ENCODE measurements at places on chromosomes 7 and 10.

GRCh38 chr7:101171442-101171837, 6.1 kb upstream of the VGF start:
- no peak for DNase-seq

DNA sequence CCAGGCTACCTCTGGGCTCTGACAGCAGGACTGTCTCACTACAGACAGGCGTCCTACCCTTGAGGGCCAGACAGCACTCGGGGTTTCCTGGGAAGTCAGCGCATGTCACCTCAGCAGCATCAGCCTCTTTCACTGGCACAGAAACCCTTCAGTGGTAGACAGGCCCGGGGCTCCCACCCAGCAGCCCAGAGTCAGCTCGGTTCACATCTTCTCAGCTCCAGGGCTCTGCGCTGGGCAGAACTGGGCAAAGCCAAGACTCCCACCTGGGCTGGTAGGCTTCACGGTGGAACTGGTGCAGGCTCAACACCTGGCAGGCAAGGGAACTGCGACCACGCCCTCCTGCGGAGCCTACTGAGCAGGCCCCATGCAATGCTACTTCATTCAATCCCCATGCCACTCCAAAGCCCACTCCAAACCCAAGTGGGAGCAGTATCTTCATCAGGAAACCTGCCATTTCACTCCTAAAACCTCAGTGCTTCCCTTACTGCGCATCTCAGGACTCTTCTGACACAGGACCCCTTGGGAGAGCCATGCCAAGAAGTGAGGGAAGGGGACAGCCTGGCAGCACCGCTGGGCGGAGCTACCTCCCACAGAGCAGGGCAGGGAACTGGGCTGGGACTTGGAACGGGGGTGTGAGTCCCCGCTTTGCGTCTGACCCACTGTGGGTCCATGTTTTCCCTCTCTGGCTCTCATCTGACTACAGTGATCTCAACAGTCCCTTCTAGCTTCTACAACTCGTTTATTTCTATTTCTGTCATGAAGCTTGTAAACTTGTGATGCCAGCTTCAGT, 60.4 kb downstream of the SCRN1 start:
- DNase-seq = no peak

DNA sequence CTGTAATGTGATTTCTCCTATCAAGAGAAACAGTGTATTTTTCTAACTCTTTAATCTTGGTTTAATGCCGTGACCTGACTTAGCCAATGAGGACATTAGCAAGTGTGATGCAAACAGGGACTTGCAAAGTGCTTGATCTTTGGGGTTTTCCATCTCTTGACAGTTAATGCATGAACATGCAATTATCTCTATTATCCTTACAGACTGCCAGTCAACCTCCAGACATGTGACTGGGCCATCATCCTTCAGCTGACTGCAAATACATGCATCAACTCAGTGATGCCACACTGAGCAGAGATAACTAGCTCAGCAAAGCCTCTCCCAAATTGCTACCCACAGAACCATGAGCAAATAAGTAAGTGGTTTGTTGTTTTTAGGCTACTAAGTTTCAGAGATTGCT, 409.6 kb downstream of the GPAM start:
- no peak for DNase-seq

DNA sequence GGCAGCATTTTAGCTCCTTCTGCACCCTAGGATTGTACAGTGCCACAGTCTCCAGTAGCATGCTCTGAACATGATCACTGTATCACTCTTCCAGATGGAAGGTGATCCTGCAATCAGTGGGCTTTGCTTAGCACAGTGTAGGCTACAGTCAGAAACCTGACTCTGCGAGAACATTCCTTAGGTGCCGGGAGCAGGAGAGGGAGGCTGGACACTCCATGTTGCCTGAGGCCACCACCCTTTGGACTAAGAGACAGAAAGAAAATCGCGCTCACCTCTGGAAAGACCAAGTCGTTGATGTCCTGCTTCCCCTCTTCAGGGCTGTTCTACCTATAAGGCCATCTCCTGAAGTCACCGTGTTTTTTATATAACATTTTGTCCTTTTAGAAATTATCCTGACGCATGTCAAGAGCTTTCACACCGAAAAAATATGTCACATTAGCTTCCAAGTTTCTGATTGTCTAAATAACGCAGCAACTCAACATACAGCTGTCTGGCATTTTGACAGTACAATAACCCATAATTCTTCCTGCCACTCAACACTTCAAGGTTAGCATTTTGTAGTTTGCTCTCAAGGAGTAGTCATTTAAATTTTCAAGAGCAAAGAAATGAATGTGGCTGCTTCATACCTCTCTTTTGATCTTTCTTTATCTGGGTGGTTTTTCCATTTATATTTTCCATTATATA, 563.1 kb downstream of the LRMDA start:
- no peak for DNase-seq

- no peak for DNase-seq
Observed at GRCh38 chr7:45074528-45075354, 14.0 kb downstream of the NACAD start.

GRCh38 chr7:2255145-2256139, 13.4 kb downstream of the NUDT1 start:
- no peak for DNase-seq

DNA sequence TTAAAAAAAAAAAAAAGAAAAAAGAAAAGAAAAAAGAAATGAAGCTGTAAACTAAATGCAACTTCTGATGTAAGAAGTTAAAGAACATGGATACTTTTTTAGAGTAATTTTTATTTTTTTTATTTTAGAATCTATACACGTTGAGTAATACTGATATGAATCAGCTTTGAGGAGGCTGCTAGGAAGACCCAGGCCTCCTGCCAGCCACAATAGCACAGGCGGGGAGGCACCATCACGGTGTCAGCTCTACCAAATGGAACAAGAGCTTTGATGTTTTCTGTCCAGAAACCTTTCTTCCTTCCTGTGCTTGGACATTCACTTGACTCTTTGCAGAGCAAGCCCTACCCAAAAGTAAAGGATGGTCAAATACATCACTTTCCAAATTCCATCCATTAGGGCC, 45.3 kb upstream of the EGR2 start:
- DNase-seq = no peak

GRCh38 chr10:21650353-21650752, 116.3 kb downstream of the MLLT10 start:
- DNase-seq = no peak

GRCh38 chr10:71868192-71868697, 17.2 kb upstream of the PSAP start:
- no peak for DNase-seq

- peak; percentile 82 for DNase-seq
Observed at GRCh38 chr10:15744217-15744865, 24.6 kb upstream of the ITGA8 start.

DNA sequence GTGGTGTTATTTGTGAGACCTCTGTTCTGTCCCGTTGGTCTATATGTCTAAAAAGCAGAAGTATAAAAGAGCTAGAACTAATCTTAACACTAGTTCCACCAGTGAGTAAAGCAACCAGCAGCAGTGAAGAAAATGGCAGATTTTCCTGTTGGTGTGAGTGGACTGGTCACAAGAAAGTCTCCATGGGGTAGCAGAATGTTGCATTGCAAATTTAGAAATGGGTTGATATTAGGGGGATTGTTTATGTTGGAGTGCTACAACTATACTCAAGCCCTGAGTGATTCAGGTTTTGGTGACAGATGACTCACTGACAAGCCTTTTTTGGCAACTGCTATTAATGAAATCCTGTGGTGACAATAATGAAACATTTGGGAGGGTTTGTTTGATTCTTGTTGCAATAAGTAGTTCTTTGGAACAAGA, 5.6 kb downstream of the AVL9 start:
- peak; percentile 53 for DNase-seq

DNA sequence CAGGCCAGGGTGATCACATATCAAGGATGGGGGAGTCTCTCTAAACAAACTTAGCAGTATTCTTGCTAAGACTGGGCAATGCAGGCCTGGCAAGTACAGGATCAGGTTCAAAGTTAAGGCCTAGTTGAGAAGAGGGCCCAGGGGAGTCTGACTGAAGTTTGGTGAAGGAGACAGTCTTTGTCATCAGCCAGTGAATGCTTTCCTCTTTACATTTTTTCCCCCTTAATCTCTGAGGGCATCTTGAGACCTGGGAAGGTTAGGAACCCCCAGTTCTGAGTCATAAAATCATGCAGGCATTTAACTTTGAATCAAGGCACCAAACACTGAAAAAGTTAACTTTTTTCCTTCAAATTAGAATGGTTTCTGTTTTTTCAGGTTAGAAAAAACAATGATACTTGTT, 311.5 kb downstream of the REEP3 start:
- no peak for DNase-seq

GRCh38 chr7:119436882-119437281, 836.1 kb upstream of the KCND2 start:
- no peak for DNase-seq

DNA sequence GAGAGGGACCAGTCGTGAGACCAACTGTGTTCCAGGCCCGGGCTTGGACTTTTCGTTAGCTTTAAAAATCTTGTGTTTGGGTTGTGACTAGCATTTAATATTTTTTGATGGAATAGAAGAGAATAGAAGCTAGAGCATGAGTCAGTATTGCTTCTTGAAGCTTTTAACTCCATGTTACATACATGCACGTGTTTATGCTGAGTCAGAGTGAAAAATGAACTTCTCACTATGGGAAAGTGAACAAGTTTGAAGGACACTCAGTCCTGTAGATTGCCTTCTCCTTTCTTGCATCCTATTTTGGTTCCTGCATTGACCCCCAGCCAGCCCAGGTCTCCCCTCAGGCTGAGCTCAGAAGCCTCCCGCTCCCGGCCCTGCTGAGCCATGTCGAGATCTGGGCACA, 31.8 kb downstream of the GHRHR start:
- DNase-seq = no peak

DNA sequence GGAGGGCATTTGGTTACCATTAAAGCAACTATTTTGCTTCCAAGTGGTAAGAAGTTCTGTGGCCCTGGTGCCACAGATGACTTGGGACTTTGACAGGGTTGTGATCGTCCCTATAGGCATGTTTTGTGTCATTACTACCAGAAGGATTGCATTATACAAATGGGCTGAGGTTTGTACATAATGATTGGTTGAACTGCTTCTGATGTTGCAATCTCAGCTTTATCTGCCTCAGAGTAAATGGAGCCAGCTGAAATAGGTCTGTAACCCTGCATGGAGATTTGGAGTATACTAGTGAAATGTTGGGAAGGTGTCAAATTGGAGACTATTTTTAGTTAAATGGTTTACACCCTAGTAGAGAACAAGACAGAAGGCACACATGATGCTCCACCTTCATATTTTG, 46.1 kb upstream of the SEPTIN7 start:
- no peak for DNase-seq

DNA sequence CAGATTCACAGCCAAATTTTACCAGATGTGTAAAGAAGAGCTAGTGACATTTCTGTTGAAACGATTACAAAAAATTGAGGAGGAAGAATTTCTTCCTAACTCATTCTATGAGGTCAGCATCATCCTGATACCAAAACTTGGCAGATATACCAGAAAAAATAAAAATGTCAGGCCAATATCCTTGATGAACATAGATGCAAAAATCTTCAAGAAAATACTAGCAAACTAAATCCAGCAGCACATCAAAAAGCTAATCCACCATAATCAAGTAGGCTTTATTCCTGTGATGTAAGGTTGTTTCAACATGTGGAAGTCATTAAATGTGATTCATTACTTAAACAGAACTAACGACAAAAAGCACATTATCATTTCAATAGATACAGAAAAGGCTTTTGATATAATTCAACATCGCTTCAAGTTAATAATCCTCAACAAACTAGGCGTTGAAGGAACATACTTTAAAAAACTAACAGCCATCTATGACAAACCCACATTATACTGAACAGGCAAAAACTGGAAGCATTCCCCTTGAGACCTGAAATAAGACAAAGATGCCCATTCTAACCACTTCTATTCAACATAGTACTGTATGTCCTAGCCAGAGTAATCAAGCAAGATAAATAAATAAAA, 807.7 kb upstream of the ZWINT start:
- DNase-seq = no peak

All from dermis blood vessel endothelial cell (primary cell).